ENCODE measurements at places on chromosomes 2 and 18. TPM values are rescaled to one million over a fixed set of nuclear protein-coding genes. Genes with fewer than 3 reads are reported as not detected.

RAD51AP2 gene
- not detected for total RNA-seq

C2orf72 gene
- total RNA-seq, result not detected

BOK gene
- total RNA-seq, result 0.52 TPM

IL36B gene
- not detected for total RNA-seq

LGALSL gene
- total RNA-seq, result 11.6 TPM

AKAIN1 gene
- not detected for total RNA-seq

GRHL1 gene
- total RNA-seq, result 3.9 TPM

FECH gene
- total RNA-seq, result 9.1 TPM

MBP gene
- total RNA-seq, result 80.7 TPM

BUB1 gene
- 6.0 TPM for total RNA-seq

EPB41L3 gene
- 24.9 TPM for total RNA-seq

Measured in mononuclear cell (primary cell).